Mesenteric fat pad (tissue), 1 donor: ENCODE measurements at places on chromosomes 4 and X. TPM values are rescaled to one million over a fixed set of nuclear protein-coding genes. Genes with fewer than 3 reads are reported as not detected.
A peak's percentile ranks its signal among the peaks of the same experiment; 100 is the strongest.

- no peak for DNase-seq
Observed at GRCh38 chr4:85937507-85937906, 422.3 kb downstream of the MAPK10 start.

- DNase-seq, result no peak
Observed at GRCh38 chr4:23904639-23905071, 14.8 kb upstream of the PPARGC1A start.

DNA sequence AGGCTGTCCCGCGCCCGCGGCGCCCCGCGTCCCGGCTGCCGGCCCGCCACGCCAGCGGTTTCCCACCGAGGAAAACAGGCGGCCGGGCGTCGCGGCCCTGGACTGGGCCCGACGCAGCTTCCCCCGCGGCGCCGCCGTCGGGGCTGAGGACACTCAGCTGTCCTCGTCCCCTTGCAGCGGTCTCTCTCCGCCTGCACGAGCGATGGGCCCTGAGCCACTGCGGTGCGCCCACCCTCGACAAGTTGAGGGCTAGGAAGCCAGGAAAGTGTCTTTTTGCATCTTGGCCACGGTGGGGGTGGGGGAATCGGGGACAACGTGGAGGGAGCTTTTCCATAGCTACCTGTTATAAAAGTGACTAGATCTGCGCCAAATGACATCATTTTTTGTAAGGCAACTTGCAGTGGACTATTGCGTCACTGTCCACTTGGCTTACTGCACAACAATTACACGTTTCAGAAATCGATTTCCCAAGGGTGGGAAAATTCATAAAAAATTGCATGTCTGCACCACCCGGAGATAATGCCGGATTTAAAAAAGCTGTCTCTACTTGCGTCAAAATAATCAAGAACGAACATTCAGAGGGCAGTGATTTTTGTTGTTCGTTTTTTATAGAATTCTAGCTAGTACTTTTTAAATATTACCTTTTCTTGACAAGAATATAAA lies 1.1 kb downstream of the KLHL15 start:
- DNase-seq, result peak; percentile 85

DNA sequence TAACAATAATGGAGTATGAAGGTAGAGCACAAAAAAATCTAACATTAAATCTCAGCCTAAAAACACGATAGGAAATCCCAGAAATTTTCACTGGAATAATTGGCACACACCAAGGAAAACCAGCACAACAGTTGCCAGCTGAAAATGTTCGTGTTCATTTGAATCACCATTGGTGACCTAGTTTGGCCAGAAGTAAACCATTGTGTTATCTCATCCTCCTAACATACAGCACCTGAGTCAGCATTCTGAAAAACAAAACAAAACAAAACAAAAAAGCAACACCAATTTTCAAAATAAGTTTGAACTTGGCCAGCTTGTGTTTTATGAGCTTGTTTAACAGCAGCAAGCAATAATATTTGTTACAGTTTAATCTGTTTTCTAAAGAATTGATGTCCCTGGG lies 41.1 kb downstream of the UCHL1 start:
- no peak for DNase-seq

DNA sequence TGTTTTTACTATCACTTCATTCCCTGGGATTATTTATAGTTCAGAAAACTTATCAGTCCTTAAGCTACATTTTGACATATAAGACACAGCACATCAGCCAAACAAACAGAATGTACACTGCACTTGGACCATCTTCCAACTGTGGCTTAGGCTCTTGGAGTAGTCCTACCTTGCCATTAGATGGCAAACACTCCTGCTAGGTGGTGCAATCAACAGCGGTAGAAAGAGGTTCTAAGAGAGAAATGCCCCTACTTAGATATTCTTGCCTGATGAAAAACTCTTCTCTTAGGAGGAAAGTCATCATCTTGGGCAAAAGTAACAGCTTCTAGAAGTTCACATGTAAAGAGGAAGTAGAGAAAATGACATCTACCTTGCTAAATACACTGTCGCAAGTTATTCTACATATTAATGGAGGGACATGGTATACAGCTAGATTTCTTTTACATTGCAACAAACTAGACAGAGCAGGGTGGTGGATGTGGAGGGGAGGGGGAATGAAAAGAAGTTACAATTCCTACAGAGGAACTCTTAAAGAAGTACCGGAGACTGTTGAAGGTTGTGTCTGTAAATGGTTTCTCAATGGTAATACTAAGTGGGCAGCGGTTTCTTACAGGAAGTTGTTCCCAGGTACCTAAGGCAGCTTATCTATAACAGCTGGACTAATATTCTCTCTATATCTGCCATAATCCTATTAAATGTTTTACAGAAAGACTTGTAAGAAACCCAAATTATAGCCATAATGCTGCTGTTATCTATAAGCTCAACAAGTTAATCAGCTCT lies 8.1 kb upstream of the STPG2 start:
- no peak for DNase-seq

GRCh38 chrX:4800756-4801155 lies 1087.3 kb upstream of the PRKX start:
- no peak for DNase-seq

GRCh38 chr4:183017962-183018361 lies 81.1 kb upstream of the WWC2 start:
- no peak for DNase-seq

Gene CT45A5
- not detected for total RNA-seq

GRCh38 chr4:39124885-39125599 lies 57.3 kb upstream of the WDR19 start:
- DNase-seq, result no peak

DNA sequence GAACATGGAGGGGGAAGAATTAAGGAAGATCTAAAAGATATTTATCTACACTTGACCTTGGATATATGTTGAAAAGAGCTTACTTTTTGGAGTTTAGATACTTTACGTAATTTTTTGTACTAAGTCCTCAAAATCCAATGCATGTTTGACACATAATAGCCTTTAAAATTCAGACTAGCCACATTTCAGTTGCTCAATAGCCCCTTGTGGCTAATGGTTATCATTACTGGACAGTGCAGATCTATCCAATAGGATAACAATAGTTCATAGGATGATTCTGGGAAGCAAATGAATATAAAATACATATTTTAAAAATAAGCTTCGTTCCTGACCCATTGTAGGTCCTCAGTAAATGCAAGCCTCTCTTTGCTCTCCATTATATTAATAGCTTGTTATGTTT lies 13.8 kb downstream of the AP1AR start:
- DNase-seq, result no peak

- no peak for DNase-seq
Observed at GRCh38 chr4:167964766-167965373, 127.5 kb upstream of the ANXA10 start.
